ENCODE measurements at places on chromosomes 7 and 10. TPM values are rescaled to one million over a fixed set of nuclear protein-coding genes. Genes with fewer than 3 reads are reported as not detected.

The SHTN1 gene
- 27.8 TPM for total RNA-seq

The OR2A12 gene
- not detected for total RNA-seq

The PCLO gene
- total RNA-seq = 5.8 TPM

The SAP25 gene
- 2.0 TPM for total RNA-seq

The ARL5B gene
- total RNA-seq = 16.8 TPM

The JAZF1 gene
- 12.3 TPM for total RNA-seq

The NSMCE4A gene
- 14.5 TPM for total RNA-seq

The ZNF107 gene
- 5.3 TPM for total RNA-seq

The GDF2 gene
- not detected for total RNA-seq

The NPC1L1 gene
- total RNA-seq = not detected

The PON2 gene
- total RNA-seq = 89.2 TPM

The HMX2 gene
- not detected for total RNA-seq

The PDLIM1 gene
- 105 TPM for total RNA-seq

The ITPRIP gene
- total RNA-seq = 21.5 TPM

The PAPOLB gene
- not detected for total RNA-seq

The KIF11 gene
- total RNA-seq = 2.7 TPM

The HABP2 gene
- not detected for total RNA-seq

The SLC29A4 gene
- 4.8 TPM for total RNA-seq

The AKR1D1 gene
- total RNA-seq = not detected

The GCK gene
- not detected for total RNA-seq

The TPST1 gene
- total RNA-seq = 36.8 TPM

The SP4 gene
- total RNA-seq = 2.8 TPM

The ITIH5 gene
- total RNA-seq = not detected

The C10orf105 gene
- total RNA-seq = not detected

The INSYN2A gene
- total RNA-seq = 0.17 TPM
